ENCODE measurements at places on chromosomes 7 and 10.

DNA sequence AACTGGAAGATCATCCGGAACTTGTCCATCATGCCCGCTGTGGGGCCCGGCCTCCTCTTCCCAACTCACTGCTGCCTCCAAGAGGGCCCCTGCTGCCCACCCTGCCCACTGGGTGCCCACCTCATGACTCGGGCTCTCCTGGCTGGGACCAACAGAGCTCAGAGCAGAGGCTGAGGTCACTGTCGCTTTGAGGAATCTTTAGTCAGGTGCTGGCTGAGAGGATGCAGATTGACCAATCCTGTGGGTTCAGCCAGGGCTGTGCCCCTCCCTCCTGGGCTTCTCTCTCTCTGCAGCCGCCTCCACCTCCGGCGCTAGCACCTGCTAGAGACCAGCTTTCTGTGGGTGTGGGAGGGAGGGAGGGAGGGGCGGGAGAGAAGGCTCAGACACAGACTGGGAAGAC, at the start of gene CALHM1:
CALHM1 (minus strand) TSS at position 181 of the 400 bp plus-strand sequence; CDS start at position 32, 149 bp downstream.
- DNase-seq, result no peak

GRCh38 chr10:86664341-86665217, 3.7 kb upstream of the LDB3 start:
- DNase-seq, result no peak

GRCh38 chr7:109109558-109109957, 539.9 kb downstream of the DNAJB9 start:
- no peak for DNase-seq

- no peak for DNase-seq
Observed at GRCh38 chr10:5604961-5605360, 61.4 kb downstream of the ASB13 start.

- DNase-seq, result no peak
Observed at GRCh38 chr7:44275957-44276570, 49.3 kb downstream of the CAMK2B start.

- DNase-seq, result no peak
Observed at GRCh38 chr7:20200361-20200760, 16.8 kb downstream of the MACC1 start.
